ENCODE measurements at places on chromosomes 2 and 18.

GRCh38 chr2:231185050-231185725 is 13.2 kb upstream of the ARMC9 start:
- DNase-seq: no peak

GRCh38 chr18:79960921-79961526 is 3.4 kb upstream of the HSBP1L1 start:
- no peak for DNase-seq

DNA sequence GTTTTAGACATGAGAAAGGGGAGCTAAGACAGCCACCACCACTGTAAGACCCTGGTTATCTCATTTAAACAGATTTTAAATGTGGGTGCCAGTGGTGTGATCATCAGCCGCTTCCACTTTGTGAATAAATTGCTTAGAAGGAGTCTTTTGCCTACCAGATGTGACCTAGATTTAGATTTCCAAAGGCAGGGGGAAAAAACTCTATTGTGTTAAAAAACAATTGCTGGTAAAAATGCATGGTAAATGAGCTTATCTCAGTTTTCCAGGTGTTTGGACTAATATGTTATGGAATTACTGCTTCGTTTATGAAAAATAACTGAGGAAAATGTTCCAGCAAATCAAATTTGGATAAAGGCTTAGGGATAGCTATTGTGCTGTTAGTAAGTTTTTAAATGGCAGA is 466.3 kb upstream of the RAB12 start:
- no peak for DNase-seq

DNA sequence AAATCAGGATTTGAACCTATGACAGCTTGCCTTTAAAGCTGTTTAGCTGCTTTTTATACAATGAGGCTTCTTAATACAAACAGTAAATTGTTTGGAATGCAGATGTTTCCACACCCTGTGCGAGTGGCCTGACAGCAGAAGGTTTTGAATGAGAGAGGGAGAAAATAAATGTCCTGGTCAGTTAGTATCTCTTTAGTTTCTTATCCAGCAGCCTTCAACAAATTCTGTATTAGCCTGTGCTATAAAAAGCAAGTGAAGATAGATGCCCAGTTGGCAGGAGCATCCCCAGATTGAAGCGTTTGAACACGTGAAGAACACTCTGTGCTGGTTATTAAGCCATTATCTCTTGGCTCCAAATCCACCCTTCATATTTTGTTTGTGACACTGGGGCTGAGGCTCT is 70.6 kb downstream of the CERS6 start:
- DNase-seq: no peak

GRCh38 chr2:61421611-61422010 is 49.3 kb downstream of the USP34 start:
- no peak for DNase-seq

- DNase-seq: no peak
Measured at GRCh38 chr2:48268671-48269070, 261.3 kb upstream of the STON1 start.

- DNase-seq: peak; percentile 26
Measured at GRCh38 chr2:202149155-202149762, 76.2 kb downstream of the KIAA2012 start.

DNA sequence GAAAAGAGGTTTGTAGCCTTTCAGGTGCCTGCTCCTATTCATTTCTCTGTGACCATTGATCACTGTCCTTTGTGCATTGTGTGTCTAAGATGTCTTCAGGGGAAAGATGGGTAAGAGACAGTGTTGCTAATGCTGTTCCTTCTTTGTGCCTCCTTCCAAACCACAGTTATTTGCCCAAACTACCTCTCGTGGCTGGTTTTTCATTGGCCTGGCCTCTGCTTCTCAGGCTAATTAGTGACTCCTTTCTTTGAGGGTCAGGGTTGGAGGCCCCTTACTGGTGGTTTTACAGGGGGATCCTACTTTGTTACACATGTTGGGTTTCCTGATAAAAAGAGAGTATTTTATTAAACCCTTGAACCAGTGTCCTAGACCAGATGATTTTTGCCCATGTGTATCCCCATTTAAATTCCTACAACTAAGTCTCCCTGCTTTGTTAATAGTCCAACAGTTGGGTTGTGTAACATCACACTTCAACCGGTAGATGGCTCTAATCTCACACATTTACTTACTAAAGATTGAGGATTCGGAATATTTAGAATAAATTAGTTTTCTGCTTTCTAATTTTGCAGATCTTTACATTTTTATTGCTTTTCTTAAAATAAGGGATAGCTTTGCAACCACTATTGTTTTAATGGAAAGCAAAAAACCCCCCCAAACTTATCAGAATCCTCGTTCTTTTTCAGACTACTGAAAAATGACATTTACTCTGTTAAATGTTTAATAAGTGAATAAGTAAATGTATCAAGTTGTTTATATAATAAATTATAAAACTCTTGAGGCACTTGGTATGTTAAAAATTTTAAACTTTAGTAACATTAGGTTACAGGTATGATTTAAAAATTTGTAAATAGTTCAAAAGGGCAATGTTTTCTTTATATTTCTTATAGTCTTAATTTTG is 2.4 kb downstream of the MARS2 start:
- DNase-seq: peak; percentile 42

DNA sequence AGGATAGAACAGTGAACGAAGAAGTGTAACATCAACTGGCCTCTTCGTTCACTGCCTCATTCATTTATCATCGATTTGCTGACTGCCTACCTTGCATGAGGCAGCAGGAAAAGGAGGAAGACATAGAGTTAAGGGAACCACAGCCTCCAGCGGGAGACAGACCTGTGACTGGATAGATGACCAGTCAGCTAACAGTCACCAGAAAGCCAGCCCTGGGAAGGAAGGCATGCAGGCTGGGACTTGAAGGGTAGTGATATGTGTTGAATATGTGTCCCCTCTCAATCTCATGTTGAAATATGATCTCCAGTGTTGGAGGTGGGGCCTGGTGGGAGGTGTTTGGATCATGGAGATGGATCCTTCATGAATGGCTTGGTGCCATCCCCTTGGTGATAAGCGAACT is 58.3 kb downstream of the CTIF start:
- no peak for DNase-seq

DNA sequence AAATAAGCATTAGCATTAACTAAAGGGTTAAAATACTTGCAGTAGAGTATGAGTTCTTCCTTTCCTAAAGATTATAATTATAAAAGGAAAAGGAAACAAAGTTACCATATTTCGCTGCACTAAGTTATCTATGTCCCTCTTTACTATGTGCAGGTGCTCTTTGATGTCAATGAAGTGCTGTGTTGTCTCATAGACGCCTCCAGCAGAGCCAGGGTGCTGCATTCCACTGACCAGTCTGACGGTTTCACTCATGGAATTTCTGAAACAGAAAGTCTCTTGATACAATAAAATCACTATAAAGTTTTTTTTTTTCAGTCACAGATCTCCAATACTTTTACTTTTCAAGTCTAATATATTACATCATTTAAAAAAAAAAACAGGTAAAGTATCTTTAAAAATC is 14.5 kb upstream of the CPLX4 start:
- no peak for DNase-seq

DNA sequence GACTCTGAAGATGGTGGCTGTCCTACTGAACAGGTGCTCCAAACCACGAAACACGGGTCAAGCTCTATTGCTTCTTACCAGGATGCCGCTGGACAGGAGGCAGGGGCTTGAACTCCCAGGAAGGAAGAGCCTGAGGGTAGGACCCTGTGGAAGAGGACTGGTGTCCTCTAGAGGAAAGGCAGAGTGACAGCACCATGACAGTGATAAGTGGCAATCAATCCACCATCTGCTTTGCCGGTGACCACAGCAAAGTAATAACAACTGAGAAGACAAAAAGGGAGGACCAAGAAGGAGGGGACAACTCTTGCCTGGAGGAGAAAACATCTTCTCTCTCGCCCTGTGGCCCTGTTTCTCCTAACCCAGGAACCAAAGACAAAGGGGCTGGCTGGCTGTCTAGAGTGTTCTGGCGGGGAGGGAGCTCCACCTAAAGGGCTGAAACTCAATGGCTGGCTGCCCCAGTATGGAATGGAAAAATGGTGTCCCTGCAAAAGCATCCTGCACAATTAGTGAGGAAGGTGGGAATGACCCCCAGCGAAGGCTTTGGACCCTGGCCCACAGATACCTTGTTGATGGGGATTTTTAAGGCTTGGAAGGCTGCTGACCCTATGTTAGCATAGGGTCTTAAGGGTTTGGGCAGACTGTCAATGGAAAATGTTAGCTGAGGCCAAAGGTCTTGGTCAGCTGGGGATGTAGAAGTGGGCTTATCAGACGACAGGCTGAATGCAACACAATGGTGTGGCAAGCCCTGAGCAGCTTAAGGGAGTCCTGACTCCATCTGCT is 35.4 kb downstream of the PROC start:
- DNase-seq: peak; percentile 16

DNA sequence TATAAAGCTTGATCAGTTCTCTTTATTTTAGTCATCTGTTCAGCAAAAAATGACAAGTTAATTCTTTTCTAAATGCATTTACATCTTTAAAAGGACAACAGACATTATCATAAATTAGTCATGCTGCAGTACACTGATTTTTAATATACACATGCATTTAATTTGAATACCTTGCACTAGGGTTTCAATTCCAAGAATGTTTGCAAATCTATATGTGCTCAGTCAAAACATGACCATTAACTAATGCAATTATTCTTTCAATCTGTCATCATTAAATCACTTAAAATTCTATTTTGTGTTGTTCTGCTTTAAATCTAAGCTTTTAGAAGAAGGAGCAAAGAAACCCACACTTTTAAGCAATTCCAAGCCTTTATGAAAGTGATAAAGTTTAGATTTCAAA is 342.6 kb downstream of the THSD7B start:
- no peak for DNase-seq

DNA sequence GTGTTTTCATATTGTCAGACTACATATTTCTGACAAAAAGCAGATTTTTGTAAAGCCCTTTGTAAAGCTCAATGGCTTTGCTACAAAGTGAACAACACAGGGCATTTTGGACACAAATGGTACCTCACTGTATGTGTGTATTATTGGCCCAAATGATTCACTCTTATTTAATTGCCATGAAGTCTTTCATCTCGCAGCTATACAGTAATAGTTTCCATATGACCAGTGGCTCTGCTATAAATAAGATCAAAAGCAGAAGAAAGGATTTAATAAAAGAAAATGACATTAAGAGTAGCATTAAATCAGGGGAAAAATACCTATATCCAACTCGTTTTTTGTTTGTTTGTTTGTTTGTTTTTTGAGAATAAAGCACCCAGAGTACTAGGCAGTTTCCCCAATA is 284.0 kb upstream of the CCDC68 start:
- no peak for DNase-seq

DNA sequence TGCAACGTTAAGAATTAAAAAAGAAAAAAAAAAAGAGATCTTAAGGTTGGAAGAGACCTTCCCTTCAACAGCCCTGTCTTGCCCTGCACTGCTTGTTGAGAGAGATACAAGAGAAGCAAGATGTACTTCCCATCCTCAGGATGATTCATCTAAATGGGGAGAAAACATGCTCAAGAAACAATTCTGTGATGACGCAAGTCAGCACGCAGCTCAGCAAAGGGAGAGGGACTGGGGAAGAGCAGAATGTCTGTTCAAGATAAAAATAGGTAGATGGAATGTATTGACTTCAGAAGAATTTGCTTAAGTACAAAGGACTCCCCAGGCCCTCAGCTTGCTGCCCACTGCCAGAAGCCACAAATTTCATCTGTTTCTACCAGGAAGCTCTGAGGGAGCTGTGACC is 198.2 kb upstream of the SPRED2 start:
- no peak for DNase-seq

GRCh38 chr2:2933426-2933825 is 444.2 kb downstream of the EIPR1 start:
- no peak for DNase-seq

- no peak for DNase-seq
Measured at GRCh38 chr2:40809156-40809555, 357.3 kb upstream of the SLC8A1 start.

DNA sequence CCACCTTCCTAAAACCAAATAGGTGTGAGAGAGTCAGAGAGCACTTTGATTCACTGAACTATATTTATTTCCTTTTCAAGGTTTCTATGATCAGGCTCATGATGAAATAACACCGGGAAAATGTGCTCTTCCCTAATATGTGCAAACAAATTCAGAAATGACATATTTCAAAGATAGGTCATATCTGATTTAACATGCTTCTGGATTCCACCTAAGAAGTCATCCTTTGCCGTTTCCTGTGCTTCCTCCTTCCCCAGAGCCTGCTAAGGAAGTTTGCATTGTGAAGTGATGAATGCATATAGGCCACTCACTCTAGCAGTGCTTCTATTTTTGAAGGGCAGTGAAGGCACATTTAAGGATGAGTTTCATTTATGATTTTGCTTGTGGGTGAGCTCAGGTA is 327.6 kb downstream of the TDRD15 start:
- no peak for DNase-seq

DNA sequence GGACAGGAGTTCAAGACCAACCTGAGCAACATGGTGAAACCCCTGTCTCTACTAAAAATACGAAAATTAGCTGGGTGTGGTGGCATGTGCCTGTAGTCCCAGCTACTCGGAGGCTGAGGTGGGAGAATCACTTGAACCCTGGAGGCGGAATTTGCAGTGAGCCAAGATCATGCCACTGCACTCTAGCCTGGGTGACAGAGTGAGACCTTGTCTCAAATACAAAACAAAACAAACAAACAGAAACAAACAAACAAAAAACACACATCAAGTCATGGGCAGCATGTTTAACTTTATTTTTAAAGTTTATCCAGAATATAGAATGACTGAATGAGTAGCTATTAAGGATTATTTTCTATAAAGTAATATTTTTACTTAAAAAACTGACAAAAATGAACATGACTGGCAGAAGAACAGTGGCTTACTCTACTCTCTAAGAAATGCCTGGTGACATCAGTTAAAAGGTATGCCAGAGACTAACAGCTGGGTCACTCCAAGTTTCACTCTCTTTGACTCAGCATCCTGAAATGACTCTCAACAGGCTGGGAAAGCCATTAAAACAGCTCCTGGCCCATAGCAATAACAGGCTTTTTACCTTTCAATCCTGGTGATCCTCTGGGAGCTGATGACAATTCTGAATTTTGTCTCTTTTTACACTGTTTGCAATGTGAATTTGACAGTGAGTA is 281.6 kb upstream of the STON1 start:
- DNase-seq: peak; percentile 24

DNA sequence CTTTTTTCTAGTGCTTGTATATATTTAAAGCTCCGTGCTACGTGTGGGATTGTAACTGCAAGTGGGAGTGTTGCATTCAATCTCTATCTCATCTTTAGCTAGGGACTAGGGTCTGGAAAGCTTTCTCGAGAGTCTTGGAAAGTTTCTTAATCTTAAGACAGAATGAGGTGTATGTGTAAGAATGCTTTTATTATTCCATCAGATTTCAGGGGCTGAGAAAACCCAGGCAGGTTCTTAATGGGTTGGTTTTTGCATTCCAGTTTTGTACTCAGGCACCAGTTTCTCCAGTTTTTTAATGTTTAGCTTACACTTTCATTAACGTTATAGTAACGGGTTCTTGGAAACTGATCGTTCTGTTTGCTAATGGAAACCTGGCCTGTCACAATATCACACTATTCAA is 20.3 kb downstream of the MRPL19 start:
- DNase-seq: no peak

DNA sequence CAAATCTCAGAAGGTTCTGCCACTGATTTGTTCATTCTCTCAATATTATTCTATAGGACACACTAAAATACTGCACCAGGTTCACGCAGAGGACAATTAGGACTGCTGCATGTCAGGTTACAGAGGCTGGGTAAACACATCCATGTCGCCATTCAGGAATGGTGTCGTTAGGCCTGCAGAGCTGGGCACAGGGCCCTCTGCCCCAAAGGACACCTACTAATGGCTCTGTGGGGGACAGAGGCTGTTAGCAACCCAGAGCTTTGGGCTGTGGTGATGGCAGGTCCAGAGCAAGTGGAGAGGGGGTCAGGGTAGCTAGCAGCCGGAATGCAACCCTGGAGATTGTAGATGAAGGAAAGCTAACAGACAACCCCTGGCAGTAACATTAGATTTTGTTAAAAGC is 115.9 kb downstream of the TTC32 start:
- no peak for DNase-seq

Measured in NCI-H69 (cell line).